ENCODE measurements at places on chromosomes 1 and 21.
A peak's percentile ranks its signal among the peaks of the same experiment; 100 is the strongest.

DNA sequence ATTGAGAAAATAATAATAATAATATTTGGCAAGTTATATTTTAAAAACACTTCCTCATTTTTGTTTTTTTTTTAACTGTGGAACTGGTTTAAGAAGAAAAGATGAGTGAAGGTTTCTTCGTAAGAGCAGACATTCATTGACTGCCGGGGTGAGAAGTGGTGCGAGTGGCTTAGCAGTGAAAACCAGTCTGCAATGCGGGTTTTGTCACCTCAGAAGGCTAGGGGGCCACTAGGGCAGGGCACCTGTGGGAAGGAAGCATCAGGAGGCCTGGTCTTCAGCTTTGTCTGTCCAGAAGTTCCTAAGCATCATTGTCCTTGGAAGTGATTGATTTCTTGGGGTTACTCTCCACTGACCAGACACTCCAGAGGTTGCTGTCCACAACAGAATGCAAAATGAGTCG is 339.2 kb downstream of the ZNF326 start:
- no peak for DNase-seq

GRCh38 chr1:228209657-228210056 is 1.8 kb downstream of the OBSCN start:
- DNase-seq: no peak

DNA sequence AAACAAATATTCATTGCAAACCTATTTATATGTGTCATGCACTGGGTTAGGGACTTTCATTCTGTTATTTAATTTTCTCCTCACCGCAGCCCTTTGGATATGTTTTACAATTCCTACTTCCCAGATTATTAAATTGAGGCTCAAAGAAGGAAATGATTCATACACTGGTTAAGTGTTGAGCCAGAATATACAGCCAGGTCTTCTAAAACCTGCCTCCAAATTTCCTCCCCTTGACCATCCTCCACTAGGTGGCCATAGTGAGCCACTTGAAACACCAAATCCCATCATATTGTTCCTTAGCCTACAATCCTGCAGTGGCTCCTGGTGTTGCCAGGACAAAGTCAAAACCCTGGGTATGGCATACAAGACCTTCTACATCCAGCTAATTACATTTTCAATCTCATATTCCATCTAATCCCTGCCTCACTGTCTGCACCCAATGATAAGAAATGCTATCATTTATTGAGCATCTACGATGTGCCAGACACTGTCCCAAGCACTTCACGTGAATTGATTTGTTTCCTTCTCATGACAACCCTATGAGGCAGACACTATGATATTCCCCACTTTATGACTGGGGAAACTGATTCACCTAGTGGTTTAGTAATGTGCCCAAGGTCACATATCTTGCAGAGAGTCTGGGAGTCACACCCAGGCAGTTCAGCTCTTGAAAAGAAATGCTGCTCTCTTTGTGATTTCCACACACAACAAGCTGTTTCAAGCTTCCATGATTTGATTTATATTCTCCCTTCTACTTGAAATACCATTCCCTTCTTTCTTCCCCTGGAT is 23.6 kb upstream of the KIRREL1 start:
- DNase-seq: peak; percentile 10

- no peak for DNase-seq
Measured at GRCh38 chr1:84550826-84551225, 23.4 kb downstream of the CTBS start.

DNA sequence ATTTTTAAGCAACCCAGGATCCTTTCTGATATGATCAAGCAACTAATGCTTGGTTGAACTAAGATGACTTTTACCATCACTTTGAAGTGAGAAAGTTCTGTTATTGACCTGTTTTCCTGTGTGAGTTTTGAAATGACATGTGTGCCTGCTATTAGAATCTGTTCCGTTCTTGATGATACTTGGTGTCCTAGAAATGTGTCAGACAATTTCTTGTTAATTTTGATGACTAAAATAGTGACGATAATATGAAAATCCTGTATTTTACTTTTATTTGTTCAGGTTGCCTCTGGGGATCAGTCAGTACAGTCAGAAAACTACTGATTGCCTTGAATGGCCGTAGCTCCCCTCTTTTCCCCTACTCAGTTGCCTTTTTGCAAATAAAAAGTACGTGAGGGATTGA is 228.0 kb downstream of the RYR2 start:
- DNase-seq: no peak

- DNase-seq: peak; percentile 37
Measured at GRCh38 chr1:201191653-201192260, 1.1 kb downstream of the IGFN1 start.

DNA sequence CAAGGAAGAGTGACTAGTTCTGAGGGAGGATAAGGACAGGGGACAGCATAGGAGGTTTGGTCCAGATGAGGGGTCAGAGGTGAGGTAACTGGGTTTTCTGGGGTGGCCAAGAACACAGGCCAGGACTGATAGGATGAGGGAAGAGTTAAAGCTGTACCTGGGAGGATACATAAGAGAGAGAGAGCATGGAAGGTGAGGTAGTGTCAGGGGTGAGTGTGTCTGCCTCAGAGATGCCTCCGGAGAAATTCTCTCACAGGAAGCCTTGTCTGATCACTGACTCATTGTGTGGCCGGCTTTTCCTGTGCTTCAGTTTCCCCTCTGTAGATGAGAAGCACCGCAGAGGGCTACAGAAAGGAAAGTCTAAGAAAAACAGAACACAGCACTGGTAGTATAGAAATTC is 40.2 kb downstream of the FASLG start:
- no peak for DNase-seq

DNA sequence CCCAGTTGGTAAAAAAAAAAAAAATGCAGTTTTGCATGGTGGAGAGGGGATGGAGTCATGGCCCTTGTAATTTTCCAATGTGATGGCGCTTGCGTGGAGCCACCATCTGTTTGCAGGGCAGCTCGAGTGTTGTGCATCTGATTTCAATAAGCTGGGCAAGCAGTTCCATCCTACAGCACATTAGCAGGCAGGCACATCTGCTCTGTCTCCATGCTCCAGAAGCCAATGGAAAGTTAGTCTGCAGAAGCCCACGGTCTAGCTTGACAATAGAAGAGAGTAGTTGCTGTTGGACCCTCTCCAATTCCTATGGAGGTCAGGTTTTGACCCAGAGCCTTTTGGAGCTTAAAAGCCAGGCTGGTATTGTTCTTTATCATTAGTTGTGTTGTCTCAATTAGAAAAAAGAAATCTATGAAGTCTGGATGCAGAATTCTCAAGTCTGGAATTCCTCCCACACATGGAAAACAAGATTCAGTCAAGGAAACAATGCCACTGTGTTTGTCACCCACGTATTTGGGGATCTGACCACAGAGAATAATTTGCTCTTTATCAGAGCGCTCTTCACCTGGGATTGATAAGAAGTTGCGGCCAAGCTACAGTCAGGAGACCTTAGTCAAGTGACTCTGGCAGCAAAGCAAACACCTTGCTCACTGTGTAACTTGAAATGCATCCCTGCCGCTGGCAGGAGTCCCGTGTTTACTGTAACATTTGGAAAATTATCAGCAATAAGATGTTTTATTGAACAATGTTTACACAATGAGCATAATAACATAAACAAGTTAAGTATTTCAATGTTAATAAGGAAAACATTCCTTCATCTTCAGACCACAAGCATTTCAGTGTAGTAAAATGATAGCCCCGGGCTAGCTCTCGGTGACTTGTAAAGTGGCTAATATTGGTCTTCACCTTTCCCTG is 20.7 kb downstream of the NGF start:
- no peak for DNase-seq

DNA sequence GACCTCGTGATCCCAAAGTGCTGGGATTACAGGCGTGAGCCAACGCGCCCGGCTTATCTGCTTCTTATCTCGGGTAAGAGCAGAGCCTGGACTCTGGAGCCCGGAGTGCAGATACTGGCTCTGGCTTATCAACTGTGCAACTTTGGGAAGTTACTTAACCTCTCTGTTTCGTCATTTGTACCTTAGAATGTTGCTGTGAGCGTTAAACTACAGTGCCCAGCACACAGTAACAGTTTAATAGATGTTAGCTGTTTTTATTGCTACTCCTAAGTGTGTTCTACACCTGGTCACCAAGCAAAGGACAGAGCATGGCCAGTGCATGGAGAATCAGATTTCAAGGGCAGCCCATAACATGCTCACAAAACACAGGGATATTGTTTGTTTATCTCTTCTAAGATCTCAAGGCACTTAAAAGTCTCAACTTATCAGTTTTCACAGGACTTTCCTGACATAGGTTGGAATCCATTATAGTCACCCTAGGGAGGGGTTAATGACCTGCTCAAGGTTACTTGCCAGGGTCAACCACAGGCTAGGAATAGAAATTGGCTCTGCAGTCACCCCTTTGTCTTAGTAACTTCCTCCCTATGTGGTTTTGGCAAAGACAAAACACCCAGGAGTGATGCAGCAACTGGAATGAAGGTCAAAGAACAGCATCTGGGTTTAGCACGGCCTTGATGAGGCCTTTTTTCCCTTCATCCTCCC is 22.5 kb upstream of the SRP9 start:
- DNase-seq: peak; percentile 10

GRCh38 chr1:200486634-200487033 is 76.8 kb upstream of the ZNF281 start:
- DNase-seq: no peak

- DNase-seq: no peak
Measured at GRCh38 chr1:42815941-42816584, 859 bp upstream of the ERMAP start.

- no peak for DNase-seq
Measured at GRCh38 chr1:246367041-246367440, 140.0 kb downstream of the SMYD3 start.

DNA sequence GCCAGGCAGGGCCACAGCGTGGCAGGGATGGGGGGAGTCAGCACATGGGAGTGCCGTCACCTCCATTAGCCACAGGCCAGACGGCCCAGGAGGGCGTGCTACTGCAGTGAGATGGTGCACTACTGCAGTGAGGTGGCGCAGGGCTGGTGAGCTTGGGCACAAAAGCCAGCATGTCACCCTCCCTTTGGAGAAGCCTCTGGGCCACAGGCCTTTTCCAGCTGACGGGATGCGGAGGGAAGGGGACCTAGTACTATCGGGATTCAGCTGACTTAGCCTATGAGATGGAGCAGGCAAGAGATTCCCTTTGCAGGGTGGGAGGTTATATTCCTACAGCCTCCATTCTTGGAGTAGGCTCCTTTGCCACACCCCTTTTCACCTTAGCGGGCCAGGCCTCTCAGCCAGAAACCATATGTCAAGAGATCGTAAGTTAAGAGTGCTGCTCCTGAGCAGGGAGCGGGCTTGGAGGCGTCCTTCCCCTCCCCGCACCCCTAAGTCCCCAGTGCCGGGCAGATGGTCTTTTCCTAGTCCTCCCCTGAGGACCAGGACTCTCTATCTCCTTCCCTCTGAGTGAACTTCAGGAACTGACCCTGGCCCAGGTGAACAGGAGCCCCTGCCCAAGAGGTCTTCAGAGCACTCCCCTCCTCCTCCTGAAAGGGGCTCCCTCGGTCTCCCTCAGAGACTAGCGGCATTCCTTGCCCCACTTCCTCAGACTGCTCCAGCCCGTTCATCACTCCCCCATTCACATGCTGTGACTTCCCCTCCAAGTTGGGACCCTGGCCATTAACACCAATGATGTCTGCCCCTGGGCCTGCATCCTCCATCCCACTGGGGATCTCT is 8.2 kb downstream of the NES start:
- DNase-seq: no peak

DNA sequence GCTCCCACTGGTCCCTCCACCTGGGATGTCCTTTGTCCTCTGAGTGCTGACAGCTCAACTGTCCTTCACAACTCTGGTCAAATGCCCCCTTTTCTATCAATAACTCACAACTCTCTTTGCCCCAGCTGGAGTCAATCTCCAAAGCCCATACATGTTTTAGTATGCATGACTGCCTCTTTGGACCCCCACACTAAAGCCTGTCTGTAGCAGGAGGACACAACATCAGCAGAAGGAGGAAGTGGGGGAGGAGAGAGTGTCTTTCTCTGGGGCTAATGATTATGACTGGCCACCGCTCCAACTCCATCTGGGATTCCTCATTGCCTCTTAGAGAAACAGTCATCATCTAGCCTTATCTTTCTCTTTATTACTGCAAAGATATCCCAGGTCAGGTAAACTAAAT is 186.6 kb upstream of the FGGY start:
- no peak for DNase-seq

- DNase-seq: no peak
Measured at GRCh38 chr1:57162607-57163261, 196.9 kb upstream of the C8B start.

All from T1000 (cell line).